ENCODE measurements at places on chromosomes 11 and 22.

DNA sequence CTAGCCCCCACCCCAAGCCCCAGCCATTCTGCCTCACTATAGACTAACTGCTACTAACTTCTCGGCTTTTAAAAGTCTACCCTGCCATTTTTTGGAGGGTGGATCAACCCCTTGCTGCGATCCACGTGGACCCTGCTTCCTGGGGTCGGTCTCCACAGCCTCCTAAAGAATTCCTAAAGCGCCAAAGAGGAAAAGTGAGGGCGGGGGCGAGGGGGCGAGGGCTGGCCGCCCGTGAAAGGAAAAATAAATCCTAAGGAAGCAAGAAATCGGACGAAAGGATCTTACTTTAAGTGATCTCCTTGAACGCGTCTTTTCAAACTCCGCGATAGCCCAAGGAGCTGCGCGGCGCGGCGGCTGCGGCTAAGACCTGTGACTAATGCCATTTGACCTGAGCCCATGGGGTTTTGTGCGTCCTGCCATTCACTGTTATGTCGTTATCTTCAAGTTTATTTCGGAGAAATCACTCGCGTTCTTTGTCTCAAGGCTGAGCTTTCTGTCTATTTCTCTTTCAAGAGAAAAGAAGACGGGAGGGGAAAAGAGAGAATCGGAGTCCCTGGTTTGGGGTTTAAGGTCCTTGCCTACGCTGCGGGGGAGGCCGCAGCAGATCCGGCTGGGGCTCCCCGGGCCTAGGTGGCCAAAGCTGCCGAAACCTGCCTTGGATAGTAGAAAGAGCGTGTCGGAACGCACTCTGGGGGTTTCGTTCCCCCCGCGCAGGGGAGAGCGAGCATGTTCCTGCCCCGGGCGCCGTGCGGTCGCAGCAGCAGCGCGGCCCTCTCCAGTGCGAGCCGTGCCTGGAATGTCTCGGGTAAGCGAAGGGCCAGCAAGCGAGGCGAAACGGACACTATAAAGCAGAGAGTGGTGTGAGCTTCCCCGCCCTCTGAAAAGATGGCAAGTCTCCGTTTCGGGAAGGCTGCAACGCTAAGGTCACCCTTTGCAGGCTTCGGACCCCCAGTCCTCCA is 2.8 kb upstream of the DBX1 start:
- no peak overlapping the region for H3K27ac ChIP-seq
- peaks cover 67% of the 10 kb centered on the region for H3K27me3 ChIP-seq
- H3K4me1 ChIP-seq, result peaks cover 4% of the 10 kb centered on the region
- no peak for DNase-seq

GRCh38 chr11:19110295-19110694 is 6.7 kb upstream of the ZDHHC13 start:
- H3K36me3 ChIP-seq, result no peaks in the 10 kb centered on the region
- DNase-seq, result no peak
- no peak overlapping the region for H3K27ac ChIP-seq
- H3K4me1 ChIP-seq, result no peaks in the 10 kb centered on the region

GRCh38 chr11:123681030-123681429 is 26.6 kb upstream of the SCN3B start:
- H3K4me3 ChIP-seq, result no peak overlapping the region
- H3K4me1 ChIP-seq, result no peaks in the 10 kb centered on the region
- no peaks in the 10 kb centered on the region for H3K36me3 ChIP-seq
- no peaks in the 10 kb centered on the region for H3K27me3 ChIP-seq

GRCh38 chr11:87901341-87901740 is 273.9 kb downstream of the RAB38 start:
- H3K27ac ChIP-seq, result no peak overlapping the region
- no peaks in the 10 kb centered on the region for H3K36me3 ChIP-seq
- no peaks in the 10 kb centered on the region for H3K27me3 ChIP-seq
- no peak overlapping the region for H3K4me3 ChIP-seq
- no peaks in the 10 kb centered on the region for H3K4me1 ChIP-seq
